ENCODE measurements at places on chromosomes 2 and 18.
A peak's percentile ranks its signal among the peaks of the same experiment; 100 is the strongest.

DNA sequence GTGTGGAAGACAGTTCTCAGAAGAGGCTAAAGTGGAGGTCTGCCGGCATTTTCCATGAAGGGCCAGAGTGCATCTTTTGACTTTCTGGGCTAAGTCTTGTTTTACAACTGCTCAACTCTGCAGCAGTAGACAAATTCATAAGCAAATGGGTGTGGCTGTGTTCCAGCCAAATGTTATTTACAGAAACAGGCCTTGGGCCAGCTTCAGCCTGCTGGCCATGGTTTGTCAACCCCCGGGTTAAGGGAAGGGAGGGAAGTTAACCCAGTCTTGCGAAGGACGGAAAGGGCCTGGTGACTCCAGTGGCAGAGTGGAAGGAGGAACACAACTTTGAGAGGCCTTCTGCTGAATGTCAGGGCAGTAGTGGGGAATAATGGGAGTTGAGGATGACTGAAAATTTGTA, 34.3 kb upstream of the NCKAP5 start:
- DNase-seq = no peak

- DNase-seq = peak; percentile 83
These were observed 18.6 kb upstream of the NCL start for GRCh38 chr2:231482806-231483391.

- DNase-seq = no peak
These were observed 24.7 kb upstream of the MBP start for GRCh38 chr18:77157312-77157711.

- no peak for DNase-seq
These were observed 134.8 kb downstream of the RAPGEF4 start for GRCh38 chr2:172870396-172870795.

DNA sequence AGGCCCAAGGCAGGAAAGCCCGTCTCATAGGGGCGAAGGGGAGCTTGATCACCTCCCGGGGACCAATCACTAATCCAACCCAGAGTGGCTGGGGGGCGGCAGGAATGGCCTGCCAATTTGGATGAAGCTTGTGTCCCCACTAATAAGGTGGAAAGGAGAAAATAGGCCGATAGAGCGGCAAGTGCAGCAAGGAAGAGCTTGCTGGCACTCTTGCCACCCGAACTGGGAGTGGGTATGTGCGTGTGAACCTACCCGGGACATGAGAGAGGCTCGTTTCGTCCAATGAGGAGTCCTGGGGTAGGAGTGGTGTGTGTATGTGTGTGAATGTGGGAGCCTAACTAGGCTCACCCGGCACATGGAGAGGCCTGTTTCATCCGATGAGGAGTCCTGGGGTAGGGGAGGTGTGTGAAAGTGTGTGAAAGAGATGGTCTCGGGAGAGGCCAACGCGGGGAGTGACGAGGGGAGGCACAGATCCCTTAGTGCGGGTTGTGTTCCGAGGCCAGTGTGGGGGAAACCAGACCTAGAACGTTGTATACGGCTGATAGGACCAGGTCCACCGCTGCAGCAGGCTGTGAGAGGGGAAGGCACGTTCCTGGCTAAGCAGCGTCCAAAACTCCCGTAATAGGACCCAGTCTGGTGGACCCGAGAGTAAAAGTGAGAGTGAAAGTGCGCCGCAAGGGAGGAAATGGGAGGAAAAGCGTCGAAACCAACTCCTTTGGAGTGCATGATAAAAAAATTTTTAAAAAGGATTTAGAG, 47.1 kb upstream of the SELENOI start:
- DNase-seq = peak; percentile 40

DNA sequence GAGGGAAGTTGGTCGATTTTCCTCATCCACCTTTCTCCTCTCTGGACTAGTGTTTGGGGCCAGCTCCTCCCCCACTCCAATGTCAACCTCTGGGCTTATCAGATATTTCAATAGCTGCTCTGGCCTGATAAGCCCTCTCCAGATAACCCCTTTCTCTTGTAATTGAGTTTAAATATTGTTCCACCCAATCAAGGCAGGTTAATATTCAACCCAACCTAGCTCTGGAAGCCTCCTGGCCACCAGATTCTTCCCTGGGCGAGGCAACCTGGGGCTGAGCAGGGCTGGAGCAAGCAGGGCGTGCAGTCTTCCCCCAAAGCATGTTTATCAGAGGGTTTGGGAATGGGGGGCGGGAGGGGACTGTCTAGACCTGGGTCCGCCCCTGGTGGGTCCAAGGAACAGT, 73.8 kb downstream of the TFCP2L1 start:
- no peak for DNase-seq

DNA sequence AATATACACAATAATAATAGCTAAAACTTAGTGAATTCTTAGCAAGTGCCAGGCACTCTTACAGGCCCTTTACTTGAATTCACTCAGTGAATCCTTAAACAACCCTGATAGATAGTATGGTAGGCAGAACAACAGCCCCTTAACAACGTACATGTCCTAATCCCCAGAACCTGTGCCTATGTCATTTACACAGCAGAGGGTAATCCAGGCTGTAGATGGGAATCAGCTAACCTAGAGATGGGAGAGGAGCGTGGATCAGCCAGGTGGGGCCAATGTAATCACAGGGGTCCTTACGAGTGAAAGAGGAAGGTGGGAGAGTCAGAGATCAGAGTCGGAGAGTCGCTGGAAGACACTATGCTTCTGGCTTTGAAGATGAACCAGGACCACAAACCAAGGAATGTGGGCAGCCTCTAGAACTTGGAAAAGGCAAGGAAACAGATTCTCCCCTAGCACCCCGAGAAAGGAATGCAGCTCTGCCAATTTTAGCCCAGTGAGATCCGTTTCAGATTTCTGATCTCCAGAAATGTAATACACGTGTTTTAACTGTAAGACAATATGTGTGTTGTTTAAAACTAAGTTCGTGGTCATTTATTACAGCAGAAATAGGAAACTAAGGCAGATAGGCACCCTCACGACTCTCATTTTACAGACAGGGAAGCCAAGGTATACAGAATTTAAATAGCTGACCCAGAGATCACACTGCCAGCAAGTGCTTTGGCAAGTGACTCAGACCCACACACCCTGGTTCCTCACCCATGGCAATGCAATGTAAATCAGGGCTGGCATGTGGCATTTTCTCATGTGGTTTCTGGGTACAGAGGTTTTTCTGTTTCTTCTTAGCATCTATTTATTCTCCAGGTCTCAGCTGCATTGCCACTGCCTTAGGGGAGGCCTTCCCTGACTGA, 68.9 kb downstream of the DOCK10 start:
- no peak for DNase-seq

Measured in activated CD4-positive, alpha-beta T cell treated with anti-CD3 and anti-CD28 coated beads, Interleukin-2, amount 50 U/mL, for 48 hours (primary cell).